ENCODE measurements at places on chromosomes 13 and 19.

- no peak for DNase-seq
Observed at GRCh38 chr19:49469828-49470614, 4.0 kb upstream of the FLT3LG start.

DNA sequence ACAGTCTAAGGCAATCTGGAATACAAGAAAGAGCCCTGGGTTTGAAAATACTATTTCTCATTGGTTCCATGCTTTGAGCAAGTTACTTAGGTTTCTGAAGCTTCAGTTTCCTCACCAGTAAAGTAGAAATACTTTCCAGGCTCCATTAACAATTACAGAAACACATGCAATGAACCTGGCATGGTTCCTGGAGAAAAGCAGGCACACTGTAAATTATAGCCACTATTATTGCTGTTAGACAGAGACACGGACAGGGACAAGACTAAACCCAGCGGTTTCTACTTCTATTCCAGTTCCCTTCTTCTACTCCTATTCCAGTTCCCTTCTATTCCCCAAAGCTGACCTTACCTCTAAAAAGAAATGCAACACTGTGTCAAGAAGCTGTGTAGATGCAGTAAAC lies 41.2 kb downstream of the MIPEP start:
- no peak for DNase-seq

GRCh38 chr13:50360637-50361036 lies 345.4 kb downstream of the KCNRG start:
- no peak for DNase-seq

GRCh38 chr13:22240716-22241115 lies 569.8 kb downstream of the FGF9 start:
- DNase-seq = no peak

- DNase-seq = no peak
Observed at GRCh38 chr19:28984315-28984714, 228.6 kb downstream of the UQCRFS1 start.

DNA sequence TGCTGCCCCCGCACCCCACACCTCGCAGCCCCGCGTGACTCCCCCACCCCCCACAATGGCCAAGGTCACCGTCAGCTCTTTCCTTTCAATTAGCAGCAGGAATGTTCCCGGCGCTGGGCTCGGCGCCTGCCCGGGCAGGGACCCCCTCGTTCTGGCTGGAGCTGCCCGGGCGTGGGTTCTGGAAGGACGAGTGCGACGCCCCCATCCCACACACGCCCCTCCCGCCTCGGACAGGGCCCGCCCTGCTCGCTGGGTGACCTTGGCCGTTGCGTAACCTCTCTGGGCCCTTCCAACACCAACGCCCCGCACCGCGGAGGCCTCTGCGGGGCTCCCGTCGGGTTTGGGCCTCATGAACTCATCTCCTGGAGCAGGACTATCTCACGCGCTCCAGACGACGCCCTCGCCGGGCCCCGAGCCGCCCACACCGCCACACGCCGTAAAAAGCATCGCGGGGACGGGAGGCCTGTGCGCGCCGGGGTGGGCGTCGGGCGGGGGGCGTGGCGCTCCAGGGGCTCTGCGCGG lies 10.3 kb downstream of the PALM start:
- no peak for DNase-seq

GRCh38 chr13:23731709-23732108 lies 157.5 kb downstream of the MIPEP start:
- DNase-seq = no peak

DNA sequence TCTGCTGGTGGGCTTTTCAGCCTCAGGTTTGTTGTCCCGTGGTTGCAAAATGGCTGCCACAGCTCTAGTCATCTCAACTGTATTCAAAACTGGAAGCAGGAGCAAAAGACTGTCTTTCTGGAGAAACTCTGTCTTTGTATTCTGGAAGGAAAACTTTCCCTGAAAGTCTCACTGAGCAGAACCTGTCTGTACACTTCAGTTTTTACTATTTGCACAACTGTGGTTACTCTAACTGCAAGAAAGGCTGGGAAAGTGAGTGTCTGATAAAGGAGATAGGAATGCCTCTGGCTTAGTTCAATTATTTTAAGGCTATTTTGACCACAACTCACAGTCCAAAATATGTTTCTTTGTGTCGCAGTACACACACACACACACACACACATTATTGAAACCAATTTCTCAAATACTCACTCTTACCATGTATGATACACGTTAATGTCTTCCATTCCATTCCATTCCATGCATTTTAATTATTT lies 49.7 kb upstream of the EHD2 start:
- no peak for DNase-seq

GRCh38 chr19:29418201-29418600 lies 107.6 kb upstream of the VSTM2B start:
- DNase-seq = no peak

DNA sequence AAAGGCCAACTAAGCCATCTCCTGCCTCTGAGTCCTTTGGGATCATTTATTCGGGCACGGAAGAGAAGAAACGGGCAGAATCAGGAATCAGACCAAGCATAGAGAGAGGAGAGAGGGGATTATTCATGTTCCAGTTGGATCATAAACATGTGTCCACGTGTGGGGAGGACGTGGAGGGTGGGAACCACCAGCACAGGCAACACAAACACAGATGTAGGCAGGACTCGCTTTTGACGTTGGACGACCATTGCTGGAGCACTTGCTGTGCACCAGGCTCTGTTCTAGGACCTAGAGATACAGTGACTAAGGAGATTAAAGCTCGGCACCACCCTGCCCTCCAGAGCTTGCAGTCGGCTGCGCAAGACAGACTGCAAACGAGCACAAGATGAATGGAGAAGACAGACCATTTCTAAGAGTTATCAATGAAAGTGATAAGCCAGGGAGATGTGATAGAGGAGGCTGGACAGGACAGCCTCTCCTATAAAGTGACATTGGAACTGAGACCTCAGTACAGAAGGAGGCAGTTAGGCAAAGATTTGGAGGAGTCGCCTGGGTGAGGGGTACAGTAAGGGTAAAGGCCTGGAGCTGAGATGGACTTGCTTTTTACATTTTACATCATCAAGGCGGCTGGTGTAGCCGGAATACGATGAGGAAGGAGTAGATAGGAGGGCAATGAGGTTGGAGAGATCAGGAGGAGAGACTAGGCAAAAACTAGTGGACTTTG lies 716 bp downstream of the SH2D3A start:
- DNase-seq = no peak

DNA sequence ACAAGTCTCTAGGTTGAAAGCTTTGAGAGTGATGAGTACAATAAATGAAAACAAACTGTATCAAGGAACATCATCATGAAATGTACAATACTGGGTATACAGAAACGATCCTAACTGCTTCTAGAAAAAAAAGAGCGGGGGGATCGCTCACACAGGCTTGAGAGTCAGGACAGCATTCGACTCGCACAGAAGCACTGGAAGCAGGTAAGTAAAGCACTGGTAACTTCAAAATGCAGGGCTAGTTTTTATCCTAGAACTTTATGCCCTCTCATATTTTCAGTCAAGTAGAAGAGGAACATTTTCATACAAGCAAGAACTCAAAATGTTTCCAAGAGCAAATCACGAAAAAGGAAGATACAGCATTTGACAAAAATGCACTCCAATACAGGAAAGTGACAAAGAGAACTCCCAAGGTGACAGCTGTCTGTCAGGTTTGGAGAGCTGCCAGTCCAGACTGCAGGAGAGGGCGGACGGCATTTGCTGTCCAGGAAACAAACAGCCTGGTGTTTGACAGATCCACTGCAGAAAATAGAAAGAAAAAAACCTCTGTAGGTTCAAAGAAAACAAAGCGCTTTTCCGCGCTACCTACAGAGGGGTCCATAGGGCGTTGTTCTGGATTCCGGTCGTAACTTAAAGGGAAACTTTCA lies 58.2 kb upstream of the XPO4 start:
- DNase-seq = no peak

DNA sequence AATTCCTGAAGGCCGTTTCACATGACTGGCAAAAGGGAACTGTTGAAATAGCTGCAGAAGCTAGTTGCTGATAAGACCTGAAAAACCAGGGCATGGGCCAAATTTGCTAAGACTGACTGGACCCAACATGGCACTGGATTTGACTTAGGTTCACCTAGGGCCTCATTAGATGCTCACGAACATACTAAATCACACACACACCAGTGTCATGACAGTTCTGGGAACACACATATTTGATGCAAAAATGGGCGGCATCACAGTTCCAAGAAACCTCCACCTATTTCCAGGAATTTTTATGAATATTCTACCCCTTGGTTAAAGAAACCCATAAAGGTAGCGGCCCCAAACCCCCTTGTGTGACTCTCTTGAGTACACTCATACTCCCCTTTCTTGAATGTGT lies 99.6 kb upstream of the OBI1 start:
- no peak for DNase-seq

GRCh38 chr19:15161028-15161984 lies 39.5 kb downstream of the NOTCH3 start:
- no peak for DNase-seq

DNA sequence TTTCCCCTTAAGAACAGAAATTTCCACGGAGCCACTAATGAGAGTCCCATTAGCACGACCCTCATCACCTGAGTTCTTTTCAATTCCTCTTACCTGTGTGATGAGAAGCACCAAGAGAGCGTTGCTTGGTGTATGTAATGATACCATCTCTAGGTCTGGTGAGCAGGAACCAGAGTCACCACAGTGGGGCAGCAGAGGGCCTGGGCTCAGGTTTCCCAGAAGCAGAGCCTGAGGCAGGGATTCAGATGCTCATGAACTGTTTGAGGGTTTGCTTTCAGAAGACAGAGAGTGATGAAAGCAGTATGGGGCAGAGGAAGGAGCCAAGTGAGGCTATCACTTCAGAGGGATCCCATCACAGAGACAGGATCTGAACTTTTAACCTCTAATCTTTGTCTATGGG lies 3.1 kb upstream of the PTPRH start:
- DNase-seq = no peak

- no peak for DNase-seq
Observed at GRCh38 chr13:41621716-41622431, 164.5 kb downstream of the RGCC start.

DNA sequence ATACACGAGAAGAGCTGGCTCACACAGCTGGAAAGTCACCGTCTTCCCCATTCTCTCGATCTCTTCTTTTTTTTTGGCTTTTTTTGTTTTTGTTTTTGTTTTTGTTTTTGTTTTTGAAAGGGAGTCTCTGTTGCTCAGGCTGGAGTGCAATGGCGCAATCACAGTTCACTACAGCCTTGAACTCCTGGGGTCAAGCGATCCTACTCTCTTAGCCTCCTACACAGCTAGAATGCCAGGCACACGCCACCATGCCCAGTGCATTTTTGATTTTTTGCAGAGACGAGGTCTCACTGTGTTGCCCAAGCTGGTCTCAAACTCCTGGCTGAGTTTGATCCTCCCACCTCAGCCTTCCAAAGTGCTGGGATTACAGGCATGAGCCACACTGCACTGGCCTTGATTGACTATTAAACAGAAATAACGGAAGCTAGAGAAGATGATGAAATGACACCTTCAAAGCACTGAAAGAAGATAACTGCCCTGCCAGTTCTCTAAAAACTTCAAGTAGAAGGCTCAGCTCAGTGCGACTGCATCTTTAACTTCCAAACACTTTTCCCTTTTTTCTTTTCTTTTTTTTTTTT lies 4.0 kb downstream of the FXYD3 start:
- DNase-seq = no peak

- DNase-seq = no peak
Observed at GRCh38 chr19:20273376-20273775, 106.4 kb downstream of the ZNF486 start.

DNA sequence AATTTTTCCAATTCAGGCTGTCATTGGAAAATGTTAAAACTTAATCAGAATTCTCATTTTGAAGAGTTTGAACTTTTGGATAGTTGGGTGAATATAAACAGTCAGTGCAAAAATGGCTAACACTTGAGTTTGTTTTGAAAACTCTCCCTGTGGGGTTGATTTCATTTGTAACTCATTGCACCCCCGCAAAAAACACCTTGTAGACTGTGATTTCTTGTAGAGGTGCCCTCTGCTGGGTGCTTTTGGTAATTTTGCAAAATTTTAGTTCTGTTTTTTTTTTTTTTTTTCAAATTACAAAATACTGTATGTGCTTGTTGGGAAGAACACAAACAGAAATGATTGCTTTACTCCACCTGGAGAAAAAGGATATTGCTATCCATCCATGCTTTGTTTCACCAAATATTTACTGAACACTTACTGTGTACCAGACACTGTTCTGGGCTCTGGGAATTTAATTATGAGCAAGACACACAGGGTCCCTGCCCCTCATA lies 28.2 kb upstream of the GPI start:
- DNase-seq = no peak

DNA sequence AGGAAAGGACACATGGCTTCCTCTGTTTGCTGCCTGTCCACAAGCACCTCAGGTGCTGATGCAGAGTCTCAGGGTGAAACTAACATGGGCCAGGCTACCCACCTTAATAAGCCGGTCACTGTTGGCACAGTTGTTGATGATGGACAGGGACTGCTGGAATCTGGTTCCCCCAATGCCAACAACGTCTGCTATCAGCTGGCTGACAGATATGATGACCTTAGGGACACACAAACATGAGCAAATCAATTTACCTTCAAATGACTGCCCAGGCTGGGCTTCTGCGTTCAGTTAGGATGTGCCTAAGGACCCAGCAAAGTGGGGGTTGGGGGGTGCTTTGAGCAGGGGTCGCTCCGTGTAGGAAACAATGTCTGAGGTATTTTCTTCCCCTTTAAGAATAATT lies 77.1 kb upstream of the SLC15A1 start:
- DNase-seq = no peak

- no peak for DNase-seq
Observed at GRCh38 chr13:110396913-110397381, 89.9 kb downstream of the COL4A2 start.

GRCh38 chr19:42528354-42529247 lies at the start of gene CEACAM1:
CEACAM1 (minus strand) TSS chr19:42528481; CDS start chr19:42528374, 107 bp downstream.
- no peak for DNase-seq

- no peak for DNase-seq
Observed at GRCh38 chr19:31545777-31546176, 196.5 kb upstream of the TSHZ3 start.

DNA sequence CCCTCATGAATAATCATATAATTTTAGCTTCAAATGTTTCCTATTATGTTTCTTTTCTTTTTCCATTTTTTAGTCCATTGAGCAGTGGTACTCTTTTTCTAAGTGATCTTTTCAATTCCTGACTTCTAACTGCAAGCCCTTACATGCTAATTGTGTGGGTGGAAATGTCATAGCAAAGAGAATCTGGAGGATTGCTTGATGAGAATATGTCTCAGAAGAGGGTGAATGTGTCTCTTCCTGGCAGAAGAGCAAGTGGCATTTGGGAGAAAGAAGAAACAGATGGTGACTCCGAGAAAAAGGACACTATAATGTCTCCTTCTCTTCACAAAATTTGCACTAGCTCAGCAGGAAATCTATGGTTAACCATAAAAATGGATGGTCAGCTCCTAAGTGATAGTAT lies 2320.0 kb downstream of the PCDH9 start:
- DNase-seq = no peak

GRCh38 chr19:51546650-51547396 lies 15.4 kb upstream of the SIGLEC6 start:
- DNase-seq = no peak
